ENCODE measurements at places on chromosomes 5 and 9.

GRCh38 chr5:11248966-11249365 lies 487.9 kb upstream of the DAP start:
- DNase-seq: no peak

GRCh38 chr5:10563110-10563944 lies 543 bp upstream of the ANKRD33B start:
- no peak for DNase-seq

GRCh38 chr5:6995115-6995514 lies 281.9 kb downstream of the TENT4A start:
- no peak for DNase-seq

- no peak for DNase-seq
Measured at GRCh38 chr9:126306071-126306647, 20.5 kb upstream of the MVB12B start.

DNA sequence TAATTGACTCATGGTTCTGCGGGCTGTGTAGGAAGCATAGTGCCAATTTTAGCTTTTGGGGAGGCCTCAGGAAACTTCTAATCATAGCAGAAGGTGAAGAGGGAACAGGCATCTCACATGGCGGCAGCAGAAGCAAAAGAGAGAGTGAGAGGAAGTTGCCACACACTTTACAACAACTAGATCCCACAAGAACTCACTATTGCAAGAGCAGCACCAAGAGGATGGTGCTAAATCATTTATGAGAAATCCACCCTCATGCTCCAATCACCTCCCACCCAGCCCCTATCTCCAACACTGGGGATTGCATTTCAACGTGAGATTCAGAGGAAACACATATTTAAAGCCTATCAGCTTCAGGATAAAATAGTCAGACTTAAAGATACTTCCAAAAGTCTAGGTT lies 36.1 kb upstream of the LPAR1 start:
- no peak for DNase-seq

DNA sequence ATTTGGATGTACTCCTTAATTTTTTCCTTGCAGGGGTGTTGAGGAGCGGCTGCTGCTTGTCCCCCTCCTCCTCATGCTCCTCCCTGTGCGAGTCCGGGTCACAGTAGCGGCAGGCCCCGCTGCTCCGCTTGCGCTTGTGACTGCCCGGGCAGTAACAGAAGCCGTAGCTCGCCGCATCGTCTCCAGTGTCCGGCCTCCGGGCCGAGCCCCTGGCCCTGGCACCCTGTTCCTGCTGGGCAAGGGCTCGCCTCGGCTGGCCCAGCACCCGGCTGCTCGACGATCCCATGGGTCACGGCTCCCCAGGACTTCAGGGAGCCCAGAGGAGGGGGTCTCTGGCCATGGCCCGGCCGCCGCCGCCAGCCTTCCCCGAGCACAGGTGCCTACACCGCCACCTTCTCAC lies at the start of gene GMCL2:
GMCL2 (minus strand) TSS at position 358 of the 400 bp plus-strand sequence; CDS start at position 286, 72 bp downstream.
- no peak for DNase-seq

DNA sequence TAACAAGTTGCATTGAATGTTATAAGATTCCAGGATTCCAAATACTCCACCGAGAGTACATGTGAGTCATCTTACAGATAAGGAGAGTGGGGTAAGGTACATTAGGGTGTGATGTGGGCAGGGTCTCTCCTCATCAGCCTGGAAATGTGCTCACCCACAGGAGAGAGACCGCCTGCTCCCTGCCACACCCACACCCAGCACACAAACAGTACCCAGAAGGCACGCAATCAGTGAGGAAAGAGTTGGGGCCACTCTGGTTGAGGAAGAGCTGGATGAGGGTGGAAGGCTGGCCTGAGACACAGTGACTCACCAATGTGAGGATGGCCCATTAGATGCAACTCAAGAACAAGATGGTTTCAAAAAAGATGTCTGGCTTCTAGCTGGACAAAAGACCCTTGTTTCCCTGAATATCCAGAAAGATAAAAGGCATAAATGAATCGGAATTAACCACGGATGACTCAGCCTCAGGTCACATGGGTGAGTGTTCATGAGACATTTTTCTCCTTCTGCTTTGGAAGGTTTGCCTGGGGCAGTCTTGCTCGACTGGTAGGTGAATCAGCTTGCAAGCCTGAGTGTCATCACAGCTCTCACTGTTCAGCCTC lies 51.1 kb upstream of the LHFPL2 start:
- DNase-seq: no peak
